Right atrium auricular region (tissue), 2 donors: ENCODE measurements at places on chromosomes 7 and 10. TPM values are rescaled to one million over a fixed set of nuclear protein-coding genes. Genes with fewer than 3 reads are reported as not detected.

Gene CXCL12
- total RNA-seq: 64.0 TPM

Gene STK31
- total RNA-seq: 0.33 TPM

DNA sequence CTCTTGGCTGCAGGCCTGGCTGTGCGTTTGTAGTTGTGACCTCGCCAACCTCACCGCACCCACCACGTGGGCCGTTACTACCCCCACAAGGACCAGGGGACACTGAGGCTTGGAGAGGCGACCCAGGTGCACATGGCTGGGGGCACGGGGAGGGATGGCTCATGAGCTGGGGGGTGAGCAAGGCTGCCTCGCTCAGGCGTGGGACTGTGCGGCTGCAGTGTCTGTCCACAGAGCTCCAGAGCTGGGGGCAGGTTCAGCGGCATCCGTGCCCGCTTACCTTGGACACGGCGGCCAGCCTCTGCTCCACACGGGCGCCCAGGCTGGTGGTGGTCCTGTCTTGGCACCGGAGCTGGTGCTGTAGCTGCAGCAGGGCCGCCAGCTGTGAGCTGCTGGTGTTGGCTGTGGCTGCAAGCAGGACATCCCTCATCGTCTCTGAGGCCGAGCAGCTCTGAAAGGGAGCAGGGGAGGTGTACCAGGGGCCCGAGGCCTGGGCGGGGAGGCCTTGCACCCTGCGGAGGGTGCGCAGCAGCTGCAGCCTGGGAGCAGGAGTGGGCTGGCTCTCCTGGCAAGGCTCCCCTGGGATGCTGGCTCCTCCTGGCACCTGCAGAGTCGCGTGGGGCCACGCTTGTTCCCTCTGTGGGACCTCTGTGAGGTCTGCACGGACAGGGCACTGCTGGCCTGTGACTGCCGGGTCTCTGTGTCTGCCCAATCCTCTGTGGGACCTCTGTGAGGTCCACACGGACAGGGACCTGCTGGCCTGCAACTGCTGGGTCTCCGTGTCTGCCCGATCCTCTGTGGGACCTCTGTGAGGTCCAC is 60.0 kb upstream of the NKX6-2 start:
- no peak for DNase-seq

- DNase-seq: no peak
Measured at GRCh38 chr7:93046641-93047040, 71.1 kb downstream of the SAMD9 start.

- no peak for DNase-seq
Measured at GRCh38 chr7:101258243-101258731, 13.4 kb upstream of the FIS1 start.

Gene DGKB
- total RNA-seq: 0.44 TPM

GRCh38 chr10:46218921-46219320 is 67.9 kb upstream of the ANTXRL start:
- no peak for DNase-seq

Gene CALCR
- total RNA-seq: not detected

Gene GBX1
- not detected for total RNA-seq

DNA sequence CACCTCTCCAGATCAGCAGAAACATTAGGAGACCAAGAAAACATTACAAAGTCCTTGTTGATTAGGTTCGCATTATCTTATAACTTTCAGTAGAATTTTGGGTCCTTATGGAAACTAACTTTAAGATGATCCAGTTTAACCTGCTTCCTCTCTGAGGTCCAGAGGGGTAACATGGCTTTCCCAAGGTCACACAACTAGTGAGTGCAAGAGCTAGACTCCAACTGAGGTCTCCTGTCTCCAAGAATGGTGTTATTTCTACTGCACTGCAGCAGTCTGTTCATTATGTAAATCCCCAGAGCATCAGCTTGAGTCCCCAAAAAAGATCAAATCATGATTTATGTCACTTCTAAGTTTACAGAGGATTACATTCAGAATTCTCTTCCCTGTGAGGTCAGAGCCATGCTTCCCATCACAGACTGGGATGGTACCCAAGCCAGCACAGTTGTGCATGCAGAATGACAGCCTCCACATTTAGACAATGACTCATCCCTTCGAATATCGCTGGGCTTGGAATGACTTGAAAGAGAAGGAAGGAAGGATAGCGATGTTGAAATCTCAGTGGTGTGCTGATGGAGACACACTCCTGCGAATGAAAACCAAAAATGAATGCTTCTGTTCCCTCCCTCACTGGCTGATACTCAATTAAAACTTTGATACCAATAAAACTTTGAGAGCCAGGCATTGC is 163.1 kb upstream of the PLXNA4 start:
- DNase-seq: peak; percentile 68

- DNase-seq: no peak
Measured at GRCh38 chr10:73246322-73246645, 771 bp downstream of the DNAJC9 start.

Gene ABCB1
- total RNA-seq: 1.5 TPM

Gene ERVW-1
- total RNA-seq: not detected

DNA sequence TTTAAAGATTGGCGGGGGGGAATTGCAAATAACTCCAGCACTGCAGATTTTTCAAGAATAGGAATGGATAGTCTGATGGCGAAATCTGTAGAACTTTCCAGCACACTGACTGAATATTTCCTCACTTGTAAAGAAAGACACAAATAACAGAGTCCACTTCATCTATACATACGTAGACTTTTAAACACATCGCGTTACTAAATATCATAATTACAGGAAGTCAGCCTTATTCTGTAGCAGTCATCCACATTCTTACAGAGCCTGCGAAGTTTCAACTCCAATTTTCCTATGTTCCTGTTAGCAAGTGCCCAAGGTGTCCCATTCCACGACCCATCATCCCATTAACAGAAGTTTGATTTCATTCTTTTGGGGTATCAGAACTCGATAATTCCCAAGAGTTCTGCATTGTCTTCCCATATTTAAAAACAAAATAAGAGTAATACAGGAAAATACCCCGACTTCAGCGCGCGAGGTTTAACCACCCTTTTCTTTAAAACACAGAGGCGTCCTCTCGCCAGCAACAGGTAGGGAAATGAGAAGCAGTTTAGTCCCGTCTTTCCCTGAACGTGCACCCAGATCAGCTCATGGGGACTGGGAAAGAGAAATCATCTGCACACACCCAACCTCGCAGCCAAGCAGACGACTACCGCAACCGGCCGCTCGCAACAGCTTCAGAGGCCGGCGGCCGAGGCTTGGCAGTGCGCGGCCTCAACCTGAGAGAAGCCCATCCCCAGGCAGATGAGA is 880 bp downstream of the HERC4 start:
- DNase-seq: no peak

DNA sequence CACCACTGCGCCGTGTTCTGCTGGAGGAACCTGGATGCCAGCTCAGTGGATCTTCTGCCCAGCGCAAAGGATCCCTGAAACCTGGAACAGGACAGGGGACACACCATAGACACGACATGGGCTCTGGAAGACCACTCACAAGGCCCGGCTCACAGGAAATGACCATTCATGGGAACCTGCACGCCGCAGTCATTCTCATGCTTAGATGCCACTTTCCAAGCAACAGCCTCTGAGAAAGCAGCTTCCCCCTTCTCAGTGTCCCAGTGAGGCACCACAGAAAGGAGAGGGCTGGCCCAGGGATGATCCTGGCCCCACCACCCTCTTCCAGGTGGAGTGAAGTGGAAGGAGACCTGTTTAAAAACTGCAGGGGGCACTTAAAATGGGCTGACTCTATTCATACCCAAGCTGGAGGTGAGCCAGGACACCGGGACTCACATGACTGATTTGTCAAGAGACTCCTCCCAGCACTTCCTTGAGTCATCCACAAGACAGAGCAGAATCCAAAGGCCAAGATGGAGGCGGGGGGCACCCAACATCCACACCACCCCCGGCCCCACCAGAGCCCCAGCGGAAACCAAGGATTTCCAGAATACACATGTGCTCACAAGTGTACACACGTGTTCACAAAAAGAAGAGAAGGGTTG is 11.2 kb downstream of the CTBP2 start:
- peak; percentile 87 for DNase-seq

DNA sequence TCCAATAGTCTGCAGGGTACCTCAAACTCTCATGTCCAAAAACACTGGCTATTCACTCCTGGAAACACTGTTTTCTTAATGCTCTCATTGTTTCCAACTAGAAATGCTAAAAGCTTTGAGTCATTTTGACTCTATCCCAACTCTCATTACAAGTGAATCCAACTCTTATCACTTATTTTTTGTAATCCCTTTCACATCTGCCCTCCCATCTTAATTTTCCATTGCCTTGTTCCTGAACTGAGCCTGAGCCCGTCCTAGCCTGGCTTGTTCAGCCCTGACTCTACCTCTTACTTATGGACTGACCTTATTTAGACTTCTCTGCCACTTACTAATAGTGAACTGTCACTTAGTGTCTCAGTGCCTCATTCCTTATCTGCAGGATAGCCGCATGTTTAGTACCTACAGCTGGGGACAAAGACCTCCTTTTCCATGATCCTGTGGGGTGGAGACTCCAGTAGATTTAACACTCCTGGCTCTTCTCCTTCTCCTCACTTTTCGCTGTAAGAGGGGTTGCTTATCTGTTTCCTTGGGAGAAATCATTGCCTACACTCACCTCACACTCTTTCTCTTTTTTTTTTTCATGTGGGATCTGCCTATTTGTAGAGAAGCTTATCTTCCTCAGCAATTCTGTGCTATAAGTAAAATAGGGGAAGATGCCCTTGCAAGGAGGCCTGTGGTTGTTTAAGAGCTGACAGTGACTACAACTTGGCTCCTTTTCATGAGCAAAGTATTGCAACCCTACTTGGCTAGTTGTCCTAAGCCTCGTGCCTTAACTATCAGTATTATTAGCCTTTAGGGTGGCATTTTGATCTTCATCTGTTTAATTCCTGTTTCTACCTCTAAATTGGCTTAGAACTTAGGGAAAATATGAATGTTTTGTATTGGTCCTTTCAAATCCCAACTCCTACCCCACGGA is 56.4 kb downstream of the SLC16A12 start:
- no peak for DNase-seq

DNA sequence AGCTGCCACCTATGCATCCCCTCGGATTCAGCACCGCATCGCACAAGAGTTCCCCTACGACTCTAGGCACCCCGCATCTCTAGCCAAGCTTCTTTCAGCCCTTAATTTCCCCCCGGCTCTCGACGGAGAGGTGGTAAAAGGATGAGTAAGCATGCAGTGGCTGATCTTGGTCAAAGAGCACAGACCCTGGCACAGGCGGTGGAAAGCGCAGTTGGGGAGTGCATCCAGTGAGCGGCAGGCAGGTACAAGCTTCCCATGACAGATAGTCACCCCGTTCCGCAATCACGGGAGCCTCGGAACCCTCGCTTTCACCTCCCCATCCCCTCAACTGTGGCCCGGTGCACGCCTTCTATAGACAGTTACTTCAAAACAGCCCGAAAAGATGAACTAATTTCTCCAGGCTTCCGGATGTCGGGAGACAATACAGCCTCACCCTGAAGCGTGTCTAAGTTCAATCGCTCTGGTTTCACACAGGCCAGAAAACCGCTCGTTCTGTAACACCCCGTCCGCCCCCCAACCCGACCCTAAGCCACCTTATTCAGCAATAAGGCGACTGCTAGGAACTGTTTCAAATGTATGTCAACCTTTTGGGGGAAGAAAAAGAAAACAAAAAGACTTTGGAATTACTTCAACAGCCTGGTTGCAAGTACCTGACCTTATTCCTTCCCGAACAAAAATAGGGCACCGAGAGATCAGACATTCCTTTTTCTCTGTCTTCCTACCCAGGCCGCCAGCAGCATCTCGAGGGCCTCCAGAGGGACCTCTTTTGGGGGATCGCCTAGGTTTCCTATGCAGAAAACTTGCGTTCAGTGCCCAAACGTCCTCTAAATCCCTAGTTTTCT is 1.4 kb downstream of the RHEB start:
- DNase-seq: peak; percentile 79

- DNase-seq: no peak
Measured at GRCh38 chr7:108802650-108803049, 233.0 kb downstream of the DNAJB9 start.

- DNase-seq: no peak
Measured at GRCh38 chr7:130272381-130273080, 5.9 kb downstream of the CPA2 start.

DNA sequence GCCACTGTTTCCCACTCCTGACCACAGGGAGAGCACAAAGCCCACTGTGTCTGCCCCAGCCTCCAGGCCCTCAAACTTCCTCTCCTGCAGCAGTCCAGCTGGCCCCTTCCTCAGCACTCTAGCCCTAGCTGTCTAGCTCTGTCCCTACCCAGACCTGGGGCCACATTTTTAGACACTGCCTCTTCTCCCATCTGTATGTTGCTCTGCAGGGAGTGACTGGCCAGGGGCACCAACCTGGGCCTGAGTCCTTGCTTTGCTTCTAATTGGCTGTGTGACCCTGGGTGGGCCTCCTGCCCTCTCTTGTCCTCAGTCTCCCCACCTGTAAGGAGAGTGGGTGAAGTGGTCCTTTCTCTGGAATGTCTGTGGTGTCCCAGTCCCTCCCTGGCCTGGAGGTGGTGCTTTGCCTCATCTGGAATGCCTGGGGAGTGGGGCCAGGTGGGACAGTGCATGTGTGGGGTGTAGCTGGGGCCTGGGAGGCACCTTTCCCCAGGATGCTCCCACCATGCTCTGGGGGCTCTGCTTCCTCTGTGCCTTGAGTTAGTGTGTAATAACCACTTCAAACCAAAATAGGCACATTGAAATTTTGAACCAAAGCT is 25.1 kb downstream of the AQP1 start:
- no peak for DNase-seq

DNA sequence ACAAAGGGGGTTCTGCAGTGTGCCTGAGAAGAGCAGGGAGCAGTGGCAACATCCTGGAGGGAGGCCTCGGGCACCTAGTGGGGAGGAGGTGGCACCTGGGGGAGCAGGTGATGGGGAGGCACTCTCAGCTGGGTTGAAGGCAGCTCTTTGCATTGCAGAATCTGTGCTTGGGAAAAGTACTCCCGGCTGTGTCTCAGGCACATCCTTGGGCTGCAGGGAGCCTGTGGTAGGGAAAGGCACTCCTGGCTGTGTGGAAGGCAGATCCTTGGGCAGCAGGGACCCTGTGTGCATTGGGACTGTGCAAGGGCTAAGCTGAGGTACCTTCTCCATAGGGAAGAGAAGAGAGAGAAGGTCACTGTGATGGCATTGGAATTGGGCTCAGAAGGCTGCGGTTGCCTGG is 52.8 kb upstream of the ANTXRL start:
- peak; percentile 49 for DNase-seq

Gene ELFN1
- 6.5 TPM for total RNA-seq

GRCh38 chr7:123398921-123399320 is 135.5 kb downstream of the IQUB start:
- DNase-seq: no peak

DNA sequence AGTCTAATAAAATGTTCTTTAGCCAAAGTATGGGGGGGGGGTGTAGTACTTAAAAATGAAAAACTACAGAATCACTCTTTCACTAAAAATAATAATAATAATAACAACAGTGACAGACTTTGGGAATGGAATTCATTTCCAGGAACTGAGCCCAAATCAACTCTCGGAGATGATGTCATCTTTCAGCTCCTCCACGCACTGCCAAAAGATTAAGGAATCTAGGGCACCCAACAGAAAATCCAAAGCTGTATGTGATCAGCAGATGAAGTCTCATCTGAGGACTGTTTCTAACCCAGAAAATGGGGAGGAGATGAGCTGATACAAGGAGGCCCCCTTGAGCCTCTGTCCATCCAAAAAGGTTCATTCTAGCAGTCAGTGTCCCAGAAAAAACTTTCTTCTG is 54.5 kb downstream of the GRB10 start:
- DNase-seq: no peak
